ENCODE measurements at places on chromosomes 6 and 20.

DNA sequence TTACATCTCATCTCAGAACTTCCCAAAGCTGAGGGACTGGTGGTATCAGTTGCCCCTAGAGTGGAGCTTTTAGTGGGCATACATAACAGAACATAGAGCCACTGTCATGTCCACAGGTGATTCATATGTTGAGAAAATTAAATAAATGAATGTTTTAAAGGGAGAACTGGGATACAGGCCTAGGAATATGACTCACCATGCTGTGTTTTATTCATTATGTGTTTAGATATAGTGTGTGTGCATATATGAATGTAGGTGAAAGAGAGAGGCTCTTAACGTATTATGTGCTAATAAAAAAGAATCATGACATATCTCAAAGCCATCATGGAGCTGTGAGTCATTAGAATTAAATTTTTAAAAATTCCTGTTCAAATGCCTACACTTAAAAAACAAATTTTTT lies 332.2 kb upstream of the RSPO3 start:
- DNase-seq, result no peak

DNA sequence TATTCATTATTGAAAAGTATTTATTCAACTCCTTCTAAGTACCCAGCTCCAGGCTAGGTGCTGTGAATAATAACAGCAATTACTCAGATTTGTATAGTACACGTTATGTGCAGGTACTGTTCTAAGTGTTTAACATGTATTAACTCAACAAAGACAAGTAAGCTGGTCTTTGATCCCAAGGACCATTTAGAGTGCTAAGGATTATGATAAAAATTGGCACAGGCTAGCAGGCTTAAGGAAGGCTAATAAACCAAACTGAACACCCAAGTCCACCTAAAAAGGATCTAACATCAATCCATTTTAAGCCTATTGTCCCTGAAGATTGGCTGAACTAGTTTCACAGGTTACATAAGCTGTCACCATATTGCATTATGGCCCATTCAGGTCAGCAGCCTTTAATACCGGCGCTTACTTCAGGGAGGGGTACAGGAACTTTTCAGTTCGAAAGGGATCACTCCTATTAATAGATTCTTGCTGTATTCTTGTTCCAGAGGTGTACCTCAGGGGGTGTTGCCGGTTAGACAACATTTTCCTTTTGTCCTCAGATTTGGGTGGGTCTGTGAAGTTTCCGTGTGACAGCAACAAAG lies 99.0 kb upstream of the GMDS start:
- DNase-seq, result no peak

- no peak for DNase-seq
Measured at GRCh38 chr20:32546918-32547752, 38.0 kb downstream of the NOL4L start.

DNA sequence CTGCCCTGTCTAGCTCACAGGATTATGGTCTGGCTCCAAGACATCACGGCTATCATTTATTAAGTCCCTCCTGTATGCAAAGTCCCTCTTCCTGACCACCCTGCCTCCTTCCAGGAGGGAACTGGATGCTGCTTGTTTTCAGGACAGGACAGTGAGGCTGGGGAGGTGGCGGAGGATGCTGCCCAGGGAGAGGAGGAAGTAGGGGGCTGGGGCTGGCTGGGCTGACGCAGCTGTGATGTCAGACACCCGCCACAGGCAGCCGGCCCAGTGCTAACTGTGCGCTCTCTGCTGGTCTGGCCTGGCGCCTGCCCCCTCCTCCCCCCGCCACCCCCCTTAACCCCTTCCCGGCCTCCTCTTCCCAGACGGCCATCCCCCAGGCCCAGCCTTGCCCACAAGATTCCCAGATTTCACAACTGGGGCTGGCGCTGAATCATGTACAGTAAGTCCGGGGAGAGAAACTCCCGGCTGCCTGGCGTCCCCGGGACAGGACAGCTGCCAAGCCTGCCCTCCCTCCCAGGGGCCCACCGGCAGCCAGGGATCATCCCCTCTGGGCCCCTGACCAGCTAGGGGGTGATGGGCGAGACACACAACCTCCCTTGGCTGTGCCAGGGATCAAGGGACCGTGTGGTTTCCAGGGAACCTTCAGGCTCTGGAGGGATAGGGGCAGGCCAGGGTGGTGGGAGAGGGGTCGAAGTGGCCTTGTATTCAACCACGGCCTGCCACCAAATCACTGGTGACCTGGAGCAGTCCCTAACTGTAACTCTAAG lies 118.1 kb downstream of the CEBPB start:
- DNase-seq, result no peak

DNA sequence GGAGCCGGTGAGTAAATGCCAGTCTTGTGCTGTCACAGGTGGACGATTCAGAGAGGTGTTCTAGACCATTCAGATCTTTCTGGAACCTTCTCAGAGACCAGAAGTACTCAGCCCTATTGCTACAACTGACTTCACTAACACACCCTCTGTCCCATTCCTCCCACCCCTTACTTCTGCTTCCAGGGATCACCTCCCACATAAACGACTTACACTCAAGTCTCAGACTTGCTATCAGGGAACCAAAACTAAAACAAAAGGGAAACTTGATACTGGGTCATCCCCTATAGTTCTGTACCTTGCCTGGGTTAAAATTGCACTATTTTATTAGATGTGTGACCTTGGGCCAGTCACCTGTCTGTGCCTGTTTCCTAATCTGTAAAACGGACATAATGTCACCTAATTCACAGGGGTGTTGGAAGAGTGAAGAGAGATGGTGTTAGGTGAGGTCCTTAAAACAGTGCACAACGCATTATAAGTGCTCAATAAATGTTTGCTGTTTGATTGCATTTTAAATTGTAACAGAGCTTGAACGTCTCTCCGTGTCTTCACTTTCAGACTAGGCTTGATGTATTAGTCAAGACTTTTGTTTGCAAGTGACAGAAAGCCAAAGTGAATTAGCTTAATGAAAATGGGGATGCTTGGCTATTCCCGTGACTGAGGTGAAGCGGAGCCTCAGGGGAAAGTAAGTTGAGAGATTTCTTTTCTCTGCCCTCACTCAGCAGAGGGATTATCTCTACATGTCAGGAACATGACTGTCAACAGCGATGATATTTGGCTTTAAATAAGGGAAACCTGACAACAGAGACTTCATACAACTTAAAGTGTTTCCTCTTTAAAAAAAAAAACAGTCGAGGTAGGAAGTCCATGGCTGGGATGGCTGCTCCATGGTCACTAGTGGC lies 3.0 kb upstream of the SRXN1 start:
- no peak for DNase-seq

DNA sequence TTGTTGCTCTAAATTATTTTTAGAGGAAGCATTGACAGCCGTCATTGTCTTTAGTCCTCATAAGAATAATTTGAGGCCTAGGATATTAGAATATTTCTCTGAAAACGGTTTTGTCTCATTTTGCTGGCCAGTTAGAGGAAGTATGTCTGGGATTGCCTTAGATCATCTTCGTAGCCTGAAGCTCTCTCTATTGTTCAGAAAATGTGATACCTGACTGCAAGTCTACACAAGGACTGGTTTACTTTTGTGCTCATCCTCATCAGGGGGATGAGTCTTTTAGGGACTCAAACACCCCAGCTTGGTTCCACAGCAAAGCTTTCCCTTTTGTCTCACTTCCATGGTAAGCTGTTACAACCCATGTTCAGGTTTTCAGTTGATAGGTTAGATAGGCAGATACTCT lies 141.8 kb downstream of the FARS2 start:
- no peak for DNase-seq

- no peak for DNase-seq
Measured at GRCh38 chr20:58706150-58706892, 13.7 kb downstream of the NPEPL1 start.

- no peak for DNase-seq
Measured at GRCh38 chr6:133070410-133071043, 170.6 kb upstream of the EYA4 start.

DNA sequence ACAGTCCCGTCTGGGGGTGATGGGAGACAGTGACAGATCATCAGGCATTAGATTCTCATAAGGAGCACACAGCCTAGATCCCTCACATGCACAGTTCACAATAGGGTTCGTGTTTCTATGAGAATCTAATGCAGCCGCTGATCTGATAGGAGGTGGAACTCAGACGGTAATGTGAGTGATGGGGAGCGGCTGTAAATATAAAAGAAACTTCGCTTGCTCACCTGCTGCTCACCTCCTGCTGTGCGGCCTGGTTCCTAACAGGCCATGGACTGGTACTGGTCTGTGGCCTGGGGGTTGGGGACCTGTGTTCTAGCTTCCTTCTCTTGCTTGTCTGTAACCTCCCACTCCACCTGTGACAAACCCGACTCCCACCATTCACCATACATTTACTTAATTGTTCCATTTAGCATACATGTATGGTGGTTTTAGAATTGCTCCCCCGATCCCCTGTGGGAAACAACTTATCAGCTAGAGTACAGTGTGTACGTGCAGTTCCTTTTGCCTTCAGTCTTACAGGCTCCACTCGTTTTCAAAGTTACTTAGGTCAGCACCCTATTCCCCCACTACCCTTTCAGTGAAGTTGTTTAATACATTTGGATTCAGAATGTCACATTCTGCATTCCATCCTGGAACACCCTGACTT lies 4.0 kb downstream of the MANBAL start:
- no peak for DNase-seq

- no peak for DNase-seq
Measured at GRCh38 chr6:150202934-150203333, 60.1 kb downstream of the PPP1R14C start.

DNA sequence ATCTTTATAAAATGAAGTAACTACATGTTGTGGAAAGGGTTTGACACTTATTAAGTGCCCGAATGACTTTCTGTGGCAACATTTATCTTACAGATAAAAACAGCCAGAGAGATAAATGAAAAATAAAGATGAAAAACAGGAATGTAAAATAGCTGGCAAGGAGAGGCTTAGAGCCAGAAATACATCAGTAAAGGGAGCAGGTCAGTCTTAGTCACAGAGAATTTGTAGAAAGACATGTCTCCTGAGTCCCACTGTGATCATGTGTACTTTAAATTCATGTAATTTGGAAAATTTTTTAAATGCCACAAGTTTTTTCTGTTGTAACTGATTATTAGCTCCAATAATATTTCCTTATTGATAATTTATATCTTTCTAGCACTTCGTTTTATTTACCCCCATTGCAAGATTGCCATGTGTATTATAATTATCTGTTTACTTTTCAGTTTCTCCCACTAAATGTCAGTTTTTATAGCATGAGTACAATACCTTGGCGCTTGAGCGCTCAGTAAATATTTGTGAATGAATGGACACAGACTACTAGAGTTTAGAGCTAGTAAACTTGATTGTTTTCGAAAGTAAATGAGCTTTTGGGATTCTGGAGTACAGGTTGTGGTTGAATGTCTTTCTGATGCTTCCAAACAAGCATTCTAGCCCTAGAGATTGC lies 15.2 kb downstream of the TAB2 start:
- DNase-seq, result no peak

- DNase-seq, result no peak
Measured at GRCh38 chr6:137697267-137697938, 169.7 kb upstream of the TNFAIP3 start.

DNA sequence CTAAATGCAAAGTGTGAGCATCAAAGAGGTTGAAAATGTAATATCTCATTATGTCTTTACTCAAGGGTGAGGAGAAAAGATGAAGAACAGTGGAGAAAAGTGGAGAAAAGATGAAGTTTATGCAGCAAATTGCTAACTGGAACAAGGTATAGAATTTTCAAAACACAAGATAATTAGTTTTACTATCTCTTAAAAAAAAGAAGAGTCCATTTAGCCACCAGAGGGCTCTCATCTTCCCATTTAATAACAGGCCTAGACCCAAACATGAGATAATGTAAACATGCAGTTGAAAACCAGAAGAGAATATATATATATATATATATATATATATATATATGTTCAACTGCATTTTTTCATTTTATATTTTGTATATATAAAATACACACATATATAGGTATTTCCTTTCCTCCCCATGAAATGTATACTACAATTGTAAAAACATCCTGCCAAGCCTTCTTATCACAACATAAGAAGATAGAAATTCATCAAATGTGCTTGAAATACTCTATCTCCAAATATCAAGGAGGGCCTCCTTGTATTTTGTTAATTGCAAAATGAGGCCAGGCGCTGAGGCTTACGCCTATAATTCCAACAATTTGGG lies 78.4 kb downstream of the ADTRP start:
- no peak for DNase-seq

- no peak for DNase-seq
Measured at GRCh38 chr20:57283860-57284259, 17.4 kb upstream of the BMP7 start.

DNA sequence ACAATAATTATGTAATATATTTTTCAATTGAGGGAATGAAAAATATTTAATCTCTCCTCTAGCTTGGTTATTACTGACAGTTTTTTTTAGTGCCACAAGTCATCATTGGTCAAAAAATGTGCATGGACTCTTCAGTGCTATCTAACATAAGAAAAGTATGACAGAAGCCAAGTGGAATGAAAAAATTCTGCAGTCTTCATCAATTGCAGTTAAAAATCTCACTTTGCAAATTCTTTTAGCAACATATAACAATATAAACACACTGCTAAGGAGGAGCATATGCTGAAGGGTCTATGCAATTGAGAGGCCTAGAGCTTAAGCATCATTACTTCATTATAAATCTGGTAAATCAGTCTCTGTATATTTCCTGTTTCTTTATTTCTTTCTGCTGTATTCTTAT lies 175.1 kb downstream of the ARHGAP18 start:
- DNase-seq, result no peak
